ENCODE measurements at places on chromosomes 6 and 20. TPM values are rescaled to one million over a fixed set of nuclear protein-coding genes. Genes with fewer than 3 reads are reported as not detected.

The PRR3 gene
- polyA plus RNA-seq: 32.4 TPM

The SLC17A2 gene
- polyA plus RNA-seq: 0.58 TPM

The ANGPT4 gene
- polyA plus RNA-seq: 0.18 TPM

DNA sequence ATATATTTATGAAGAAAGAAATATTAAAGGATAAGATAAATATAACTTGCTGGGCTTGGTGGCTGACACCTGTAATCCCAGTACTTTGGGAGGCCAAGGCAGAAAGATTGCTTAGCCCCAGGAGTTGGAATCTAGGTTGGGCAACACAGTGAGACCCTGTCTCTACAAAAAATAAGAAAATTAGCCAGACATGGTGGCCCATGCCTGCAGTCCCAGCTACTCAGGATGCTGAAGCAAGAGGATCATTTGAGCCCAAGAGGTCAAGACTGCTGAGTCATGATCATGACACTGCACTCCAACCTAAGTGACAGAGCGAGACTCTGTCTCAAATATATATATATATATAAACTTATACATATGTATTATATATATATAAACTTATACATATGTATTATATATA lies 164.0 kb downstream of the MRPL14 start:
- no peak for DNase-seq

- no peak for DNase-seq
Observed at GRCh38 chr6:137286916-137287315, 67.7 kb upstream of the IFNGR1 start.

DNA sequence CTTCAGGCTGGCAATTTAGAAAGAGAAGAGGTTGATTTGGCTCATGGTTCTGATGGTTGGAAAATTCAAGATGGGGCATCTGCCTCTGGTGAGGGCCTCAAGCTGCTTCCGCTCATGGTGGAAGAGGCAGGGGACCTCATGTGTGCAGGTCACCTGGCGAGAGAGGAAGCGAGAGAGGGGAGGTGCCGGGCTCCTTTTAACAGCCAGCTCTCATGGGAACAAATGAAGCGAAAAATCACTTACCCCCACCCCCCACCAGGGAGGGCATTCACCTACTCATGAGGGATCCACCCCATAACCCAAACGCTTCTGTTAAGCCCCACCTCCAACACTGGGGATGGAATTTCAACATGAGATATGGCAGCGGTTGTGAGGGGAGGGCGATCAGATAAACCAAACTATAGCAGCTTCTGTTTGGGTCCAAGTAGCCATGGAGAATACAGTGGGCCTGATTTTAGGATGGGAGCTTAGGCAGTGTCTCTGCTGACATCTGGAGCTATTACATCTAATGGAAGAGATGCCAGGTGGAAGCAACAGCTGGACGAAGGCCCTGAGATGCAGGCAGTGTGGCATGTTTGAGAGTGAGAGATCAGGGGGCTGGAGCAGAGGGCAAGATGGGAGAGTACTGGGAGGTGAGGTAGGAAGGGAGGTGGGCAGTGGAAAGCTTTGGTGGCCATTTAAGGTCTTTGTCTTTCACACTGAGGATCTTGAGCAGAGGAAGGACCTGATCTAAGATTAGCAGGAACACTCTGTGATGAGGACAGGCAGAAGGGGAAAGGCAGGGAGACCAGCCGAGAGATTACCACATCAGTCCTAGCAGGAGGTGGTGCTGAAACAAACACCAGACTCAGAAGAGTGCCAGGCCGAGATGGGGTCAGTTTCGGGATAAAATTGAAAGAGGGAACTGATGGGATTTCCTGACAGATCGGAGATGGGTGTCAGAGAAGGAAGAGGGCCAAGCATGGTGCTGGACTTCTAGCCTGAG lies 161.8 kb downstream of the NFATC2 start:
- no peak for DNase-seq

- no peak for DNase-seq
Observed at GRCh38 chr6:34231566-34232336, 4.9 kb upstream of the HMGA1 start.

DNA sequence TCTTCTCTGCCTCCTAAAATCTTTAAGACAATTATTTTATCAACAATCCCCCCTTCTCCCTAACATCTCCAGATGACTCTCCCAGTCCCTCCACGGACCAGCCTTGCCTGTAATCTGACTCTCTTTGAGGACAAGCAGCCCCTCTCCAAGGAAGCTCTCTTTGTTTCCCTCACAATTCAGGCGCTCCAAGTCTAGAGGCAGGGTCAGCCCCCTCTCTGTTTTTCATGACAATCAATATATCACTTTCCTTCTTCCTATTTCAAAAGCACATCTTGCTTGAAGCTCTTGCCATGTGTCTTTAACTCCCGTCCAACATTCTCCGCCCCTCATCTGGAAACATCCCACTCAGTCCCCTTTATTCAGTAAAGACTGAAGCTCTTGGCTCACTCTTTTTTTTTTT lies 393.4 kb upstream of the SULF2 start:
- DNase-seq: no peak

DNA sequence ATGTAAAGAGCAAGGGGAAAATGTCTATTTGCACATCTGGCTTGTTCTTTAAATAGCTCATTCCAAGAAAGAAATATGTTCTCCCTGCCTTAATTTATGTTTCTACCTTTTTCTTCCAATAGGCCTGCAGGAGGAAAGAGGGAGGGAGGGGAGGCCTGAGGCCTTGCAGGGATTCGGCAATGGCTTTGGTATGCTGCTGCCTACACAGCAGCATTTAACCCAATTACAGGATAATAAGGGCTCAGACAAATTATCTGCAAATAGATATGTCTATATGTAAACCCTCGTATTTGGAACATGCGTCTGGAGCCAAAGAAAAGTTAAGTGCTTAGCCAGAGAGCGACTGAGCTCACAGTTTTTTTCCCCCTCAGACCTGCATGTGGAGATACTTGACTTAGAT lies 277.2 kb downstream of the CDC5L start:
- peak; percentile 42 for DNase-seq
